ENCODE measurements at places on chromosomes 7 and 10. TPM values are rescaled to one million over a fixed set of nuclear protein-coding genes. Genes with fewer than 3 reads are reported as not detected.
A peak's percentile ranks its signal among the peaks of the same experiment; 100 is the strongest.

- DNase-seq, result no peak
Measured at GRCh38 chr7:75571209-75571608, 79.1 kb downstream of the SPDYE5 start.

GRCh38 chr10:70299876-70300275 is 16.1 kb upstream of the NPFFR1 start:
- no peak for DNase-seq

DNA sequence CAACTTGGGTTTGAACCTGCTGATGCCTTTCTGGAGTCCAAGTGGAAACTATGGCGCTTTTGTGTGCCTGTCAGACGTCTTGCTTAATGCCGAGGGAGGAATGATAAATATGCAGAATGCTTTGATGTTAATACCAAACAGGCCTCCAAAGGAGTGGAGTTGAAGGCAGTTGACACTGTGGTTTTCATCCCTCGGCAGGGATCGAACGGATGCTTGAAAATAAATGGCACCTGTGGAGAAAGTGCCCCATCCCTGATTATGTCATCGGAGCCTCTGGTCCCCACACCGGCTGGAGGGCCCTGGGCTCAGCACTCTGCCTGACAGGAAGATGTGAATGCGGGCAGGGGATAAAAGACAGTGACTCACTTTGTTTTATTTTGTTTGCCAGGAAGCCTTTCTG is 148.7 kb upstream of the GPR26 start:
- DNase-seq, result no peak

GRCh38 chr10:101030496-101031127 is 317 bp downstream of the PDZD7 start:
- no peak for DNase-seq

GRCh38 chr10:91603931-91604331 is 28.9 kb downstream of the PPP1R3C start:
- DNase-seq, result no peak

DNA sequence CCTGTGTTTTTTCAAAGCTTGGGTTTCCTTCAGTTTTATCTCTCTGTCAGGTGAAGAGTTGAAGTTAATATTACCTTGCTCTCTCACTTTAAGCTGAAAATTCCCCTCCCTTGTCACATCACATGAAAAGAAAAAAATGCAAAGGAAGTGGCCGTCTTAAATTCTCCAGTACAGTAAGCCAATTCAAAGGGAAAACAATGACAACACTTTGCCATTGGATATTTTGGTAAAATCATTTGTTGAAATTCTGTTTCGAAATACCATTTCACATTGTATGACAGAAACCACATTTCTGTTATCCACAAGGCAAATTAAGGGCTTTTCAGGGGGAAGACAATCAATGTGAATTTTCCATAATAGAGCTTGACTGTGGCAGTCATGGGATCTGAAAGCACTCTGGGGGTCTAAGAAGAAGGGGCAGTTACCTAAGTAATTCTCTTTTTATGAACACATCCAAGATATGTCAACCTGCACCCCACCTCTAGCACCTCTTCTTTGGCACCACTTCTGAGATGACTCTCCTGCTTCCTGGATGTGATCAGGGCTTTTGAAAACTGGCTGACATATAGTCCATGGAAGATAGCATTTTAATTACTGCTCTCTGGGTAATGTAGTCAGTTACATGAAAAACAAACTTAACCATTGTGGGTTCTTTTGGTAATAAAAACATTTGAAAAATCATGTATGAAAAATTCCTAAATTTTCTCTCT is 63.8 kb downstream of the ENTPD1 start:
- no peak for DNase-seq

Gene NAT16
- not detected for total RNA-seq

Gene MYL7
- total RNA-seq, result not detected

- no peak for DNase-seq
Measured at GRCh38 chr7:90404777-90405176, 1.5 kb downstream of the CLDN12 start.

Gene MYOZ1
- total RNA-seq, result not detected

DNA sequence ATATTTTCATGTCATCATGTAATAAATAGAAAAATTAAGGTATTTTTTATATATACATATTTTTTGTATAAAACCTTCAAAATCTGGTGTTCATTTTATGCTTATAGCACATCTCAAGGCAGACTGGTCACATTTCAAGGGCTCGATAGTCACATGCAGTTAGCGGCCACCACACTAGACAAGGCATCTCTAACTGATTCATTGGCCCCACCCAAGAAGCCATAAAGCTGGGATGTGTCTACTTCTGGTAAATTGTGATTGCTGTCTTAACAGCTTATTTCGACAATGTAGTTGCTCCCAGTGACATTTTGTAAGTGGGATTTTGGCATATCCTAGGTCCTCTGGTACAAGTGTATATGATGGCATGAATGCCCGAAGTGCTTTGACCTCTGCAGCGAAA is 168.7 kb downstream of the FRMD4A start:
- DNase-seq, result no peak

Gene OR6B1
- total RNA-seq, result not detected

Gene SAMD9L
- total RNA-seq, result 35.2 TPM

Gene ANK3
- 50.5 TPM for total RNA-seq

DNA sequence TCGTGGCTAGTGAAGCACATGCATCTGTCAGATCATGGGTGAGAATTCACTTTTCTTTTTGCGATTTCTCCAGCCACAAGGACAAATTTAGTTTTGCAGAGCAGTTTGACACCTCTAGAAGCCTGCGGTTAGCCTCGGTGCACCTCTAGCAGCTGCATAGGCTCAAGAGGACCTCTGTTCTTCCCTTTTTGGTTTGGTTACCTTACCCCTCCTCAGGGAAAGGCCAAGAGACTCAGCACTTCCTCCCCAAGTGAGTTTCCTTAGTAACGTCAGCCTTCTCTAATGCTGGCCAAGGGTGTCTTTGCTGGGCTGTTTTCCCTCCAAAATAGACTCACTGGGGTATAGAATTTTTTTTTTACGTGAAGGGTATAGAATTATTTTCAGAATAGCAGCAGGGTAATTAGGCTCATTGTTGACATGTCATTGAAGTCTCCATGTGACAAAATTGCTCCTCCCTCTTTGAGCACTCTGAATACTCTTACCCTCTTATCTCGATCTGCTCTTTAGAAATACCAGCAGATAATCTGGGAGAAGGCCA is 97.8 kb downstream of the AUTS2 start:
- DNase-seq, result no peak

Gene TFEC
- total RNA-seq, result not detected

- no peak for DNase-seq
Measured at GRCh38 chr10:98466861-98467505, 20.2 kb upstream of the HPS1 start.

GRCh38 chr7:121547544-121548092 is 151.5 kb upstream of the FAM3C start:
- DNase-seq, result no peak

Gene TUBAL3
- total RNA-seq, result not detected

- no peak for DNase-seq
Measured at GRCh38 chr7:68676813-68677535, 921.3 kb upstream of the AUTS2 start.

DNA sequence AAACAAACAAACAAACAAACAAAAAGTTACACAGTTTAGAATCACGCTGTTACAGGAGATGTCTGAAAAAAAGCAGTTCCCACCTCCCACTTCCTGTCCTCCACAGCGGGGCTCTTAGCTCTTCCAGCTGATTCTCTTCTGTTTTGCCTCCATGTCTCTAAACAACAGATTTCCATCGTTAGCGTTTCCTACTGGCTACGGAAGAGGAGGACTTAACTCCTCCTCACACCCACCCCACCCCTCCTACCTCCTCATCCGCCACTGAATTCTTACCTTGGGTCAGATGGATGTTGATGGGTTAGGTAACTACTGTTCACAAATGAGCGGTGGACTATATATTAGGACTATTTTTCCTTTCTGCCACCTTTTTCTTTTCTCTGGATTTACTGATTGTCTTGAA is 36.8 kb upstream of the NUB1 start:
- DNase-seq, result no peak

- no peak for DNase-seq
Measured at GRCh38 chr7:81761821-81762220, 8.0 kb downstream of the HGF start.

GRCh38 chr7:93390660-93391059 is 158.5 kb downstream of the VPS50 start:
- no peak for DNase-seq

GRCh38 chr10:101118031-101118430 is 13.1 kb upstream of the TLX1 start:
- no peak for DNase-seq

Gene EPHA1
- total RNA-seq, result 1.8 TPM

DNA sequence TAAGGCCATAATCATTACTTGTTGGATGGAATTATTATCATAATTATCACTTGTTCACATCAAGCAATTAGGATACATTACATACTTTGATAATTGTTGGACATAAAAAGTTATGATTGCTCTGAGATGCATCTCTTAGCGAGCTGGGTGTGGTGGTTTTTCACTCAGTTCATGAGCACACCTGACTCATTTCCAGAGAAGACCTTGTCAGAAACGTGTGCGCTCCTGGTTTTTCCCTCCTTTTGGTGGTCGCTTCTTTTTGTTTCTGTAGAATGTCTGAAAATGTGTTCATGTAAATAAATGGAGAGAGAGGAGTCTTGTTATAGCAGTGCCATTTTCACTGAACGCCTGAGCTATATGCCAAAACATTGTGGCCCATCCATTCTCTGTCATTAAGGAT is 141.3 kb downstream of the PAXIP1 start:
- no peak for DNase-seq

DNA sequence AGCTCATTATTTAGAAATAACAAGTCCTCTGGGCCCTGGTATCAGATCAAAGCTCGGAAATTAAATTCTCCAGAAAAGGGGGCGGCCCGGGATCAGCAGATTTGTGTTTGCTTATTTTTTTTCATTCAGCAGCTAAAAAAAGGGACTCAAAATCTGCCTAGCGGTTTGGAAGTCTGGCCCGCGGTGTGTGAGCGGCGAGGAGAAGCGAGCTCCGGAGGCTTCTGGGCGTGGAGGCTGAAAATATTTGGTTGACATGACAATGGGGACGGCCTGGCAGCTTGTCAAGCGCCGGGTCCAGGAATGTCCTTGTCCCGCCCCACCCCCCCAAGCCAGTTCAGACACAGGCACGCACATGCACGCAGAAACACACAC is 43.4 kb downstream of the FOXL3 start:
- DNase-seq, result no peak

- no peak for DNase-seq
Measured at GRCh38 chr7:117067340-117067739, 114.0 kb downstream of the ST7 start.

- DNase-seq, result no peak
Measured at GRCh38 chr7:175955-176354, 16.4 kb upstream of the FAM20C start.

DNA sequence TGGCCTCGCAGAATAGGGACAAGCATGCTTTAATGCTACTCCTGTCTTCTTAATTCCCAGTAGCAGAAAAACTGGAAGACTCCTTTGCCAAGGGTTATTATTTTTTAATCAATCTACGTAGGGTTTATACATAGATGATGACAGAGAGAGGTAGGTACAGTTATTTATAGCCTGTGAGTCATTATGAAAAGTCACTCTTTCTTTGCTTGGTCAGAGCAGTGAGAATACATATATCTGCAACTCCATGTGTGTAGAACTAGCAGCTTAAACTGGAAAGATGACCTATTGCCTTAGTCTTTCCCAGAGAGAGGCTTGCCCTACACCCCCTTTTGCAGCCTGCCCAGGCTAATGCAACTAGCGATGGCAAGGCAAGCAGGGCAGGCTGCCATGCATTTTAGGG is 1050.6 kb downstream of the NRG3 start:
- no peak for DNase-seq

Gene CLRN3
- total RNA-seq, result not detected

Gene FBH1
- total RNA-seq, result 53.5 TPM

Gene NEURL1
- 0.87 TPM for total RNA-seq

- no peak for DNase-seq
Measured at GRCh38 chr7:48090095-48090805, 1.2 kb downstream of the UPP1 start.

DNA sequence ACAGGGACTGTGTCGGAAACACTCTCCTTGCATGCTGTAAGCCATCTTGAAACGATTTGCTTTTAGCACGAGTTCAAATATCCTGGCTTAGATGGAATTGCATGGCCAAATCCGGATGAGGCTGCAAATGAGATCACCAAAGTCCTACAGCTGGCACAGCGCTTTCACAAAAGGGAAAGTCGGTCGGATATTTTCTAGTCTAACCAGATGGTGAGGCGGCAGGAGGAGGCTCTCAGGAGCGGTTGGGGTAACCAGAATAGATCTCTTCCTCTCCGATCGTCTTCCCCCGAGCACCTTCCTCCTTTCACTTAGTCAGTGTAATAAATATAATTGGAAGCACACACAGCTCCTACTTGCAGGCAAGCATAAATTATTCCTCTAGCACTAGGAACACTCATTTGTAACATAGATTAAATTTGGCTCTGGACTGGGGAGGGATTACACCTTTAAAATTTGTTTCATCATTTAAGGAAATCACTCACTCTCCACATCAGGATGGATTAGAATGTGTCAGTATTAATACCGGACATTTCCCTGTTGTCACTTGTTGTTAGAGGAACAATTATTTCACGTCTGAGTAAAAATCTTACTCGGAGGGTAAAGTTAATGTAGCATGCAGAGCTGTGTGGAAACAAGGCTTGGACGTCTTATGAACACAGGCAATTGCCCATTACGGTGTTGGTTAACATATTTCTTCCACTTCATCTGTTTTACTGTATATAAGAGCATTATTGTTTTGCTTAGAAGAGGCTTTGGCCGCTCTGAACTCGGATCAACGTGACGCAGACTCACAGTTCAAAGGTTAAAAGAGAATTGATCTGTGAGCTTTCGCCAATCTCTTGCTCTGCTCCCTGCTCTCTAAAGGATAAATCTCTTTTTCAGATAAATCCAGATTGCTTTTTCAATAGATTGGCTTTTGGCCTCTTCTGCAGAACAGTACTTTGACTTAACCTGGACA is 857.9 kb downstream of the TYW1 start:
- no peak for DNase-seq

- peak; percentile 65 for DNase-seq
Measured at GRCh38 chr10:5812283-5813090, 747 bp downstream of the GDI2 start.

- DNase-seq, result no peak
Measured at GRCh38 chr10:101601541-101601940, 13.4 kb downstream of the DPCD start.

Gene AQP1
- 0.11 TPM for total RNA-seq

DNA sequence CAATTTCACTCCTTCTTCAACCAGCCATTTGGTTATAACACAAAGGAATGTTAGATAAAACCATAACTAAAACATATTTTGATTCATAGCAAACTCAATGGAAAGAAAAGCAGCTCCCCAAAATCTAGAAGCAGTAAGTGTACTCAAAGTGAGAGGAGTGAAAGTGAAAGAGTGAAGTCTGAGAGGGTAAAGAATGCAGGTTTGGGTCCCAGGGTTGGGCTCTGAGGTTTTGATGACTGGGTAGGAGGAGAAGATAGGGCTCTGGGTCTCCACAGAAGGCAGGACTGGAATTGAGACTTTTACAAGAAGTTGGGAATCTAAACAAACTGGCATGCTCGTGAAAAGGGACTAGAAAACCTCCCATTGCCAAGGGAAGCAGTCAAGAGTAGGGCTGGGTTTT is 85.4 kb upstream of the RSU1 start:
- DNase-seq, result no peak

GRCh38 chr7:106600569-106601373 is 60.2 kb downstream of the CCDC71L start:
- DNase-seq, result no peak
